HL-60 (cell line): ENCODE measurements at places on chromosomes 4 and X.

- DNase-seq: no peak
Measured at GRCh38 chr4:83516042-83516772, 19.7 kb upstream of the GPAT3 start.

DNA sequence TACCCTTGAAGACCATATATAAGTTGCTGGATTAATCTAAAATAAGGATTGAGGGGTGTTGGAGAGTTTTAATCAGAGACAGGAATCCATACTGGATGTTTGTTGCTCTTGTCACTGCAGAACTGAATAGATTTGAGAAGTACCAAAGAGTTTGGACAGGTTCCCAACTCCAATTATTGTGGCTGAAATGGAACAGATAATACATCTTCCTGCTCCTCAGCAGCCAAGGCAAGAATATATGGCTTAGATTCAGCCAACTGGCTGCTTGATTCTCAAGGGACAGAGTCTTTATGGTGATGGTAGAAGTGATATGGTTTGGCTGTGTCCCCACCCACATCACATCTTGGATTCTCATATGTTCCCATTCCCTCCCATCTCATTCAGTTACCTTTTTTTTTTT lies 97.0 kb upstream of the PDHA2 start:
- no peak for DNase-seq

- peak; percentile 26 for DNase-seq
Measured at GRCh38 chr4:244471-244870, 60.8 kb downstream of the ZNF732 start.

- no peak for DNase-seq
Measured at GRCh38 chr4:112284166-112284565, 1.5 kb downstream of the TIFA start.

- DNase-seq: no peak
Measured at GRCh38 chrX:28665778-28666177, 78.5 kb downstream of the IL1RAPL1 start.

DNA sequence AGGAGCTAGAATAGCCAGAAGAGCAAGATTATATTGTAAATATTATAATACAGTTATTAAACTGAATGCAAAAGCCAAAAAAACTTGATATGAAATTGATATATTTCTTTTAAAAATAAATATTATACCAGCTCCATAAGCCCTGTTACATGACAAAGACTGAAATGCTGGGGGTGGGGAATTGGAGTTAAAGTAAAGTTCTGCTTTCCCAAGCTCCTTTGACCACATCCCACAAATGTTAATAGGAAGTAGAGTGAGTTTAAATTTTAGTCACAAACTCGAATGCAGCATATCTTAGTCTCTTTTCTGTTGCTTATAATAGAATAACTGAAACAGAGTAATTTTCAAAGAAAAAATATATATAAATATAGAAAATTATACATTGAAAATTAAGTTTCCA lies 46.9 kb upstream of the NFKB1 start:
- no peak for DNase-seq

GRCh38 chrX:153200462-153200861 lies 21.4 kb downstream of the MAGEA1 start:
- no peak for DNase-seq

GRCh38 chrX:40863671-40864070 lies 128.3 kb upstream of the MED14 start:
- no peak for DNase-seq

DNA sequence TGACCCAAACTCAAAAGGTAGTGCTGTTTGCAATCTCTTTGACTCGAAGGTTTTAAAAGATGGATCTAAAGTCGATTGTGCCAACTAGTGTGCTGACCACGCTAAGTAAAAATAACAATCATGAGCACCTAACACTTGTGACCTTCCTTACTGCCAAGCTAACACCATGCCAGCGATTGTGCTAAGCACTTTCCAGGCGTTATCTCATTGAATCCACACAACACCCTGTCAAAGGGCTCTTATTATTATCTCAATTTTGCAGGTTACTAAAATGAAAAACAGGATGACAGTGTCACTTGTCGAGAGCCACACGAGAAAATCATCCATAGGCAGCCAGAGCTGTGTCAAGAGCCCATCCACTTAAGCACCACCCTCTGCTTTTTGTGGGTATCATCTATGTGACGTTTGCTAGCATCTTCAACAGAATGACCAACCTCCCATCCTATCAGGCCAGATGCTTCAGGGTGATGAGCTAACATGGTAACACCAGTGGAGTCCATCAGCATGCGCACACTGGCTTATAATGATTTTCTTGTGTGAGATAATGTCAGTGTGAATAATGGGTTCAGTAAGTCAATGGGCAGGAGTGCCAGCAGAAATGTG lies 893 bp upstream of the GAB3 start:
- no peak for DNase-seq

DNA sequence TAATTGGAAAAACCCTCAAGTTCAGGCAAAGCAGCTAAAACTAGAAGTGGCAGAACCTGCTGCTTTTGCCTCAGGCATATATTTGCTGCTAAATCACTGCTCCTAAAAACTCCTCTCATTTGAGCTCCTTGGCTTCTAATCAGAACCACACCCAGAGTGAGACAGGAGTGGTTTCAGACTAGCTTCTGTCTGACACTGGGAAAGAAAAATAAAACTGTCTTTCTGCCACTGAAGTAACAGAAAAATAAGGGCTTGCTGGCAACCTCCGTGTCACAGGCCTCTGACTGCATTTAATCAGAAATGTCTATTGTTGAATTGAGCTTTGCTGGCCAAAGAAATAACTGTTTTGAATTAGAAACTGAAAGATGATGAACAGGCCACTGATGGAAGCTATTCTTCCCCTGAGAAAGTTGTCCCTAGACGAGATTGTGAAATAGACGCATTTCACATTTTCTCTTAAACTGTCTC lies 52.1 kb upstream of the RAP2C start:
- DNase-seq: no peak

DNA sequence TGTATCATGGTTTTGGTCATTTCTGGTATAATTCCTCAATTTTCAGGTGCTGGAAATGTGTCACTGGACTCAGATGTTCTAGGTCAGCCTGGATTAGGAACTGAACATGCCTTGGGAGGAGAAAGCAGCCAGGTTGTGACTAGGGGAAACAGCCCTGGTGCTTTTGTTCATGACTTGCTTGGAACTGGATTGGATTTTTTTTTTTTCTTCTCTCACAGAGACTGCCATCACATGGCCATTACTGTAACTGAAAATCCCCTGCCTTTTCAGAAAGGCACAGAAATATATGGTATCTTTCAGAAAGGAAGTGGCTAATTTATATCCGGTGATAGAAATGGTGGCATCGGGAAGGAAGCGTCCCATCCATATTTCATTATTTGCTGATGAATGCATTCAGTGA lies 34.6 kb downstream of the SEPTIN11 start:
- no peak for DNase-seq

DNA sequence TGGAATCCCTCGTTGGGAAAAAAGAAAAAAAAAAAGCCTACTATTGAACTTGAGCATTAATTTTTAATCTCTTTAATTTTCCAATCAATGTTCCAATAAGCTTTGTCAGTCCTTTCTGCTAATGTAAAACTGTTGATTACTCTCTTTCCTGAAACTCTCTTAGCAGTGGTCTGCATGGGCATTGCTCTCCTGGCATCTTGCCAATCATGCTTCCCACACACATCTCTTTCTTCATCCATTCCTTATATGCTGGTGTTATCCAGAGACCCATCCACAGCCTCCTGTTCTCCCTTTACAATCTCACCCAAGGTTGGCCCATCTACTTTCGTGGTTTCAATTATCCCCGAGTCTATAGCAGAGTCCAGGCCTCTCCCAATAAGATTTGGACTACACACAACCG lies 31.8 kb upstream of the KCNE5 start:
- no peak for DNase-seq

DNA sequence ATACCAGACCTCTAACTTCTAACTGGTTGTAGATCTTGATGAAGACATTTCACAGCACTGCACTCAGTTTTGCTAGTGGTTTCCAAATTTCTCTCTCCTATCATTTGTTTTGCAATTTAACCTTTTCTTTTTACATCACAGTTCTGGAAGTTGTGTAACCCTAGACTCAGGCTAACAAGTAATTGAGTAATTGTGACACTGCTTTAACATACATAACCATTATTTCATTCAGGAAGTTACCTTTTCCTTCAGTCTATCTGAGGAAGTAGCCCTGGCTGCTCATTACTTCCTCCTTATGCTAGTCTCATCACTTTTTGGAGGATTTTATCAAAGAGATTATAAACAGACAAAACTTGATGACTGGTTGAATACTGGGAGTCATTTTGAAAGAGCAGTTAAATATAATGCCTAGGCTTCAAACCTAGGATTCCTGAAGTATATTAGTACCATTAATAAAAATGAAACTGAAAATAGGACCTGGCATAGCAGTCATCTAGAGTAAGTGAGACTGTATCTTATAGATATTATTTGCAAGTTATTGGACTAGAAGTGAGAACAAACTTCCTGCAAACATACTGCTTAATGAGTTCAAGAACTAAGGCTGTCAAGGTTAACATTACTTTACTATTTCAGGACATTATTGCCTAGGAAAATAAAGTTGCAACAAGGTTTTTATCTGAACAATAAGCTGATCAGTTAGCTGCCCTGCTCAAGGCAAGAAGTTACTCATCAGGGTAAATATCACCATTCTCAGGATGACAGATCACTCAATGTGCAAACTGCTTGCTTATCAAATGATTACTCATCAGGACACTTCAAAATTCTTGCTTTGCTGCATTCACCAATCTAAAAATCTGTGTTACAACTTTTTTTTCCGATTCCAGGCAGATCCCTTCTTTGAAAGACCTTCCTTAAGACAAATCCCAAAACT lies 25.6 kb upstream of the TEX13C start:
- peak; percentile 83 for DNase-seq

DNA sequence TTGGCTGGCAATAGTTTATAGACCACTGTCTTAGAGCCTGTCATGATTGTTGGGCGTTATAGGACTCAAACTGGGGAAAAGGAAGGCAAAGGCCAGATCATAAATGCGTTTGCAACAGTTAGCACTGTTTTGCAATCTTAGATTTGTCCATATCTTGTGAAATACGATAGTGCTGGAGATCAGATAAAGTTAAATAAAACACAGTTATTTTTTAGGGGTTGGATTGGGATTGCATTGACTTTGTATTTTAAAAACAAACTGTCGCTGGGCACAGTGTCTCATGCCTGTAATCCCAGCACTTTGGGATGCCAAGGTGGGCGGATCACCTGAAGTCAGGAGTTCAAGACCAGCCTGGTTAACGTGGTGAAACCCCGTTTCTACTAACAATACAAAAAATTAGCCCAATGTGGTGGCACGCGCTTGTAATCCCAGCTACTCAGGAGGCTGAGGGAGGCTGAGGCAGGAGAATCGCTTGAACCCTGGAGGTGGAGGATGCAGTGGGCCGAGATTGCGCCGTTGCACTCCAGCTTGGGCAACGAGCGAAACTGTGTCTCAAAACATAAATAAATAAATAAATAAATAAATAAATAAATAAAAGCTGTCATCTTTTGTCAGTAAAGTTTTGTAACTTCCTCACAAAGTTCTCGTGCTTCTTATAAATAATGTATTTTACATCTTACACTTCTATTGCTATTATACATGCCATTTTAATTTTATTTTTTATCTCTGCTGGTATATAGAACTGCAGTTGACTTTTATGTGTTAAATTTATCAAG lies 117.2 kb downstream of the KDM6A start:
- peak; percentile 13 for DNase-seq

DNA sequence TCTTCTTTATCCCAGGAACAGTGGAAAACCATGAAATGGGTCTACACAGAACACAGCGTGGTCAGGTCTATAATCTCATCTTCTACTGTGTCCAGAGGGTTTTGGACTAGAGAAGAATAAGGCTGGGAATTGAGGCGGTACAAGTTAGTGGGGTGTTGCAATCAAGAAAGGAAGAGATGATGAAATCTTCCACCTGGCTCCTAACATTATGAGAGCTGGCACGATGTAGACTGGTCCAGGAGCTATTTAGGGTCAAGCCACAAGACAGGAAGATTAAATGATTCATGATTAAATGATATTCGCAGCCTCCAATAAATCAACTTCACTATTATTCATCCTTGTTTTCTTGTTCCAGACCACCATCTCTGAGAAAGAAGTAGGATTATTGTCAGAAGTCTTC lies 88.0 kb downstream of the ARSF start:
- DNase-seq: no peak

- no peak for DNase-seq
Measured at GRCh38 chrX:133638285-133638684, 223.0 kb upstream of the GPC4 start.

DNA sequence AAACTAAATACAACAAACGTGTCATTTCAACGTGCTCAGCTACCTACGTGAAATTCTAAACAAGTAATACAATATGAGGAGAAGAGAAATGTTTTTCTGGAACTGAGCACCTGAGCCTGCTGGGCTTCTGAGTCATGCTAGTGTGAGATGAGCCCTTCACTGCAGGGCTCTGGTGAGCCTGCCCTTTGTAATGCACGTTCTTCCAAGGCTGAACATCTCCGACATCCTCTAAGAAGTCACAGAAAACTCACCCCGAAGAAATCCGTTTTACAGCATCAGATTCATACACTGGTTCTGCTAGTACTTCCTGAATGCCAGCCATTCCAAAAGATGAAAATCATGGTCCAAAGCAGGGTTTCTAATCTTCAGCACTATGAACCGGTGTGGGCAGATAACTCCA lies 157.1 kb downstream of the AMELX start:
- no peak for DNase-seq

DNA sequence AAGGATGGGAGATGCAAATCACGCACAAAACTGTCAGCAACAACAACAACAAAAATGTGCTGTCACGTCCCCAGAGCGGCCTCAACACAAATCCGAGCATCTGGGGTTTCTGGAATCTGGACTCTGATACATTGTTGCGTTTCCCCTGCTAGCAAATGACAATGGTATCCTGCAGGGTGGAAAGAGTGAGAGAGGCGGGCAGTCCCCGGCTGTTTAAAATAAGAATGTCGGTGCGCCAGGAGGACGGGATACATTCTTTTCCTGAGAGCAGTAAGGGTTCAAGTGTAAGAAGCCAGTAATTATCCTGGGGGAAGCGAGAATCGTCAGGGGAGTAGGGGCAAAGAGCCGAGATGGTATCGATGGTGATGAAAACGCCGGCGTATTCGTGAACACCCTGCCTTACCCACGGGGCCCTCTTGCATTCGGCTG lies 310.2 kb downstream of the ASMT start:
- no peak for DNase-seq
